ENCODE measurements at places on chromosomes 11 and 22.

DNA sequence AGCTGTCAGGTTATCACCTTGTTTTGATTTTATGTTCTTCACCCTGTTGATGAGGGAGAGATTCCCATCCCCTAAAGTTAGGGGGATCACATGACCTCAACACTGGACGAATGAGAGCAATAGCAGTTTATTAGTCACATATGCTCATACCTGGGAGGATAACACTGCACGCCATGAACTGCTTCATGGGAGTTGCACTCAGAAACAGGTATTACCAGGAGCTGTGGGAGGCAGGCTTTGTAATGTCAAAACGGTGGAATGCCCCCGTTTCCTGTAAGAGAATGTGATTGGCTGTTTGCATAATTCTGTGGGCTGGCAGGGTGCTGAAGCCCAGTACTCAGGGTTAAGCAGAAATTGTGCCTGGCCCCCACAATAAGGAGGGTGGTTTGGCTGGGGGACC is 3.2 kb upstream of the THY1 start:
- DNase-seq, result no peak

- DNase-seq, result no peak
These were observed 943 bp downstream of the CSF2RB start for GRCh38 chr22:36914390-36914752.

- DNase-seq, result no peak
These were observed 350.4 kb upstream of the B3GAT1 start for GRCh38 chr11:134762248-134763029.

DNA sequence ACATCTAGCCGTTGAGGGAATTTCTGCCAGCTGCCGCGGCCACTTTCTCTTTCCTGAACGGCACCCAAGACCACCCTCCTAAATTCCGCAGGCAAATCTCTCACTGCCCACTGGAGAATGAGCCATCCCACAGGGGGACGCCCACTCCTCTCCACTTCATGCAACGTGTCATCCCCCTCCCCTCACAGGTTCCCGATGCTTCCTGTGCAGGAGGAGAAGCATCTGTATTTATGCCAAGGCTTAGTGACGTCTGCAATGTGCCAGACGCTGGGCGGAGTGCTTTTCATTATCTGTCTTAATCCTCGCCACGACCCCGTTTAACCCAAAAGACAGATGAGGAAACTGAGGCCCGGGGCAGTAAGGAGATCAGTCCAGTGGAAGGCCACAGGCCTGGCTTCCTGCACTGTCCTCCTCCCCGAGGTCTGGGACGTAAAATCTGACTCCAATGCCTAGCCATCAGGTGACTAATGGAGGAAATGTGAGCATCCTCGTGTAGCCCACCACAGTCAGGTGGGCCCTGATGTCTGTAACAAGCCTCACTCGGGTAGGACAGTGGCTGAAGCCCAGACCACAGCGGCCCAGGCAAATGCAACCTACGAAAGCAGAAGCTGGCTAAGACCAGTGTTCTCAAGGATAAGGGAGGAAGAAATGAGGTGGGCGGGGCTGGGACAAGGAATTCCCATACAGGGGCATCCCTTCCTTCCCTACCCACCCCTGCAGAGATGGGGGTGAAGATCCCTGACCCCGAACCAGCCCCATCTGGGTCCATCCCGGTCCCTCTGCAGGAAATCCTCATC is 23.1 kb downstream of the MN1 start:
- DNase-seq, result no peak

- DNase-seq, result no peak
These were observed 9.7 kb downstream of the SELENOO start for GRCh38 chr22:50210378-50211139.

DNA sequence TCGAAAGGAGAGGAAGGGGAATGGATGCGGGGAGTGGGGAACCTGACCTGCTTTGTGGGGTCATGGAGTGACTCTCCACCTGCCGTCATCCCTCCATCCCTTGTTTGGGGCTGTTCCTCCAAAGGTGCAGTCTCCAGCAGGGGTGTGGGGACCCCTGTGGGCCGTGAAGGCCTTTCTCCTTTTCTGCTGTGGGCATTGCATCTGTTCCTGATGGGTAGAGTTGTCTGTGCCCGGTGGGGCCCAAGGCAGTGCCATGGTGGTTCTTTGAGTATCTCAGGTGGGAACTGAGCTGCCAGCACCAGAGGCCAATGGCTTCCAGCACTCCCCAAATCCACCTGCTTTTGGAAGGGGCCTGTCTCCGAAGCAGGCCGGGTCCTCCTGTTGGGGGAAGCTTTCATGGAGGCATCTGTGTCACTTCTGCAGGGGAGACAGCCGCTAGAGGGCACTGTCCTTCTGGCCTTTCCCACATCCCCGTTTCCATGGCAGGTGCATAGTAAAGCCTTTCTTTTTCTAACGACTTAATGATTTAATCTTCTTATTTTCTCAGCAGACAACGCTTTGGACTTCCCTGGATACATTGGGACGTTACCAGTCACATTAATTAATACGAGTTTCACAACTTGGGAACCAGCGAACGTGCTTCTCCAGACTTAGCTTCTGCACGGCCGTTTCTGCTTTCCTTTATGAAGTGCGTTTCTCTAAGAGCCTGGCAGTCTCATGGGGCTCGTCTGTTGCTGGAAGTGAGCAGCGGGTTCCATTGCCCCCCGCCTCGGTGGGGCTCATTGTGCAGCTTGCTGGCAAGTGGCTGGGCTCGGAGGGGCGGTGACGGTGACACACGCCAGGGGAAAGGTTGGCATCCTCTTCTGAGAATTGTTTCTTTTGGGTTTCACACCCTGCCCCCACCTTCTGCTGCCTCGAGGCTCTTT is 57.1 kb downstream of the PARVB start:
- DNase-seq, result peak; percentile 38

DNA sequence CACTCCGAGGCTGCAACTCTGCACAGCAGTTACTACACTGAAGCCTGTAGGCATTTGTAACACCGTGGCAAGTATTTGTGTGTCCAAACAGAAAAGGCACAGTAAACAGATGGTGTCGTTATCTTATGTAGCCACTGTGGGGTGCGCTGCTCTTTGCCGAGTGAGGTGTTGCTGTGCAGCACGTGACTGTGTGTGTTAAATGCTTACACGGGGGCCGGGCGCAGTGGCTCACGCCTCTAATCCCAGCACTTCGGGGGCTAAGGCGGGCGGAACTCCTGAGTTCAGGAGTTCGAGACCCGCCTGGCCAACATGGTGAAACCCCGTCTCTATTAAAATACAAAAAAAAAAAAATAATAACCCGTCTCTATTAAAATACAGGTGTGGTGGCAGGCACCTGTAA is 11.5 kb downstream of the ZBED4 start:
- no peak for DNase-seq

- DNase-seq, result no peak
These were observed 231.3 kb downstream of the BUD13 start for GRCh38 chr11:116541460-116541859.

- DNase-seq, result no peak
These were observed 4.9 kb upstream of the OR52W1 start for GRCh38 chr11:6194065-6194581.

DNA sequence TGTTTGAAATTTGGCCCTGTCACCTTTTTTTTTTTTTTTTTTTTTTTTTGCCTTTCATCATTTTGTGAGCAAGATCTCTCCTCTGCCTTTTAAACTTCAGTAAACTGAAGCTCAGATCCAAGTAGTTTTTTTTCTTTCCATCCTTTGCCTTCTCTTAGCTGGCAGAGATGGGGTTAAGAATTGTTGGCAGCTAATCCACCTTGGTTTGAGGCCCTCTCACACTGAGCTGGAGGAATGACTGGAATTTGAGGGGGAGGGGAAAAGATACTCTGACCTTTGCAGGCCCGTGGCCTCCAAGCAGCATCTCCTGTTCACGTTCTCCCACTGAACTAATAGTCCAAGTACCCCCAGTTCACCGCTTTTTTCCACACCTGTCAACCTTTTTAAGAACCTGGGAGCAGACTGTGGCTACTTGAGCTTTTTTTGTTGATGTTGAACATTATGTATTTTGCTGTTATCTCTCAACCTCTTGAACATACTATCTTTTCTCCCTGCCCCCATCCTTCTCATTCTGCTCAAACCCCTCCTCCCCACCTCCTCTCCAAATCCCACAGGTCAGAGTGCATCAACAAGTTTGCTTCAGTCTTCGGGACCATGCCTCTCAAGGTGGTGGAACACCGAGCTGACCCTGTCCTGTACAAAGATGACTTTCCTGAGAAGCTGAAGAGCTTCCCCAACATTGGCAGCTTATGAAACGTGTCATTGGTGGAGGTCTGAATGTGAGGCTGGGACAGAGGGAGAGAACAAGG is 66.2 kb downstream of the ALX4 start:
- no peak for DNase-seq

- no peak for DNase-seq
These were observed 5.5 kb downstream of the IL17REL start for GRCh38 chr22:50007057-50007511.

DNA sequence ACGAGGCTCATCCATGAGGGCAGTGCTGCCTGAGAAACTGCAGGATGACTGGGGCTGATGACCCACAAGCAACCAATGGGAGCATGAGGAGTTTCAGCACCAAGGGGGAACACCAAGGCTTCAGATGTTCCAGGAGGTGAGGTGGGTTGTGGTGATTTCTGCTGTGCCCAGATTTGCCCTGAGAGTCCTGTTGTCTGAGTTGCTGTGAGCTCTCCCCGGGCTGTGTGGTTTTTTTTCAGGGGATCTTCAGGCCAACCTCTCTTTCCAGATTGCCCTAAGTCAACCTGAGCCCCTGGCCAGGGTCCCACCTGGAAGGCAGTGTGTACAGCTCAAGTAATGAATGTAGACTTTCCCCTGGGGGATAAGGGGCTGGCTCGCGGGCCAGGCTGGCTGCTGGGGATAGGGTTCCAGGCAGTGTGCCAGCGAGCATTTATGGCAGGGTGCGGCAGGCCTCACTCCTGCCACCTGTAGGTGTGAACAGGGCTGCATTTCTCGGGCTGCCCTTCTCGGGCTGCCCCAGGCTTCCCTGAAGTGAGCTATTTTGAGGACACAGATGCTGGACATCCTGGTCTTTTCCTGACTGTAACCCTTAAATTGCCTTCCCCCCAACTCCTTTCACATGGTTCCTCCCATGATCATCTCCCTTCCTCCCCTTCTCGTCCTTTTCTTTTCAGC is 9.8 kb downstream of the SLC22A6 start:
- DNase-seq, result no peak

DNA sequence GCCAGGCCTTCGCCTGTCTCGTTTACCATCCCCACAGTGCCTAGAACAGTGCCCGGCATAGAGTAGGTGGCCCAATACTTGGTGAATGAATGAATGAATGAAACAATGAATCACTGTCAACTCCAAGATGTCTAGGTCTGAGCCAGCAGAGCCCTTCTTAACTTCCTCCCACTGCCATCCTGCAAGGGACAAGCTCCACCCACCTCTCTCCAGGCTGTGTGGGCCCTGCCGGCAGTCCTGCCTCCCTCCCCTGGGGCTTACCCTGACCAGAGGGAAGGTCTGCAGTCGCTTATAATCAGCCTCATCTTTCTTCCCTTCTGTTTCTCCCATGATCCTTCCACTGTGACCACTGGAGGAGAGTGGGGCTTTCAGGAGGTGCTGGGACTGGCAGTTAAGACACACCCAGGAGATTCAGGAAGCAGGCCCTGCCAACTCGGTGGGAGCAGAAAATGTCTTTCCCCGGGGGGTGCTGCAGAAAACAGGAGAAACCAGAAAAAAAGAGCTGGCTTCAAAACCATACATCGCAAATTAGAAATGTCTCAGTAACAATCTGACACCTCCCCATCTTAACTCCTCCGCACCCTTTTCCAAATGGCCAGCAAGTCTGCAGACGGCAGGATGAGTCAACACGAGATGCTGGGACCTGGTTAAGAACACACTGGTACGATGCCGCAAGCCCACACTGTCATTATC is 11.4 kb downstream of the DNAL4 start:
- DNase-seq, result no peak

GRCh38 chr11:113448316-113448677 is 26.9 kb downstream of the DRD2 start:
- no peak for DNase-seq
